Esophagus squamous epithelium (tissue), 5 donors: ENCODE measurements at places on chromosomes 5 and 9. TPM values are rescaled to one million over a fixed set of nuclear protein-coding genes. Genes with fewer than 3 reads are reported as not detected.

- no peaks in the 10 kb centered on the region for H3K4me1 ChIP-seq
- H3K27ac ChIP-seq = no peak overlapping the region
- H3K36me3 ChIP-seq = no peaks in the 10 kb centered on the region
- H3K4me3 ChIP-seq = no peak overlapping the region
- no peak for DNase-seq
These were observed 6.6 kb downstream of the DTWD2 start for GRCh38 chr5:118981783-118982182.

DNA sequence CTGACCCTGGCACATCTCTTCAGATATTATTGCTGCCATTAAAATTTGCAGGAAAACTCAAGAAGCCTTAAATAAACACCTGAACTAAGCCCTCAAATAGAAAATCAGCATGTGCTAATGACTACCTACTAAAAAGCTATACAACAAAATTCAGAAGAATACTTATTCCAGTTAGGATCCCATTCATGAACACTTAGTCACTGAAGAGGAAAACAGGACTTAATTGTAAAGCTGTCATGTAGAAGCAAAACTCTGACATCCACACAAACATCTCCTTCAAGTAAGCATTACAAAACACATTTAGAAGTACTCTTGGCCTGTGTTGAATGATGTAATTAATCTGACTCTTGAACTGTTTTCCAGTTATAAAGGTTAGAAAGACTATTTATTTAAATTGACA, 19.9 kb downstream of the ELL2 start:
- peaks cover 48% of the 10 kb centered on the region for H3K36me3 ChIP-seq
- no peaks in the 10 kb centered on the region for H3K27me3 ChIP-seq
- peaks cover 36% of the 10 kb centered on the region for H3K4me1 ChIP-seq
- DNase-seq = no peak
- no peak overlapping the region for H3K4me3 ChIP-seq

DNA sequence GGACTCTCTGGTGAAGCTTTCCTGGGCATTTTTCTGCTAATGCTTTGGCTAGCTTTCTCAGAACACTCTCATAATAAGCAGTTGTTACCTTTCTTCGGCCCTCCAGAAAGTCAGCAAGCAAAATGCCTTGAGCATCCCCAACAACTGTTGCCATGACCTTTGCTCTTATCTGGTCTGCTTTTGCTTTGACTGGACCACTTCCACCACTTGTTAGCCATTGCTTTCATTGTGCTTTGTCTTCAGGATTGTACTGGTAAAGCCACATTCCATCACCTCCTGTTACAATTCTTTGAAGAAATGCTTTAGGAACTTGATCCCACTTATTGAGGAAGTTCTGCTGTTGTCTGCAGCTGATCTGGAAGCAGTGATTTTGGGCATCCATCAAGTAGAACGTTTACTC, 35.7 kb downstream of the RAD50 start:
- H3K36me3 ChIP-seq = peaks cover 98% of the 10 kb centered on the region
- no peak overlapping the region for H3K4me3 ChIP-seq
- H3K27ac ChIP-seq = no peak overlapping the region
- no peaks in the 10 kb centered on the region for H3K4me1 ChIP-seq
- no peaks in the 10 kb centered on the region for H3K27me3 ChIP-seq

GRCh38 chr5:22842574-22842973, 10.6 kb downstream of the CDH12 start:
- no peak overlapping the region for H3K27ac ChIP-seq
- H3K27me3 ChIP-seq = no peaks in the 10 kb centered on the region
- DNase-seq = no peak
- H3K36me3 ChIP-seq = no peaks in the 10 kb centered on the region
- no peaks in the 10 kb centered on the region for H3K4me1 ChIP-seq

DNA sequence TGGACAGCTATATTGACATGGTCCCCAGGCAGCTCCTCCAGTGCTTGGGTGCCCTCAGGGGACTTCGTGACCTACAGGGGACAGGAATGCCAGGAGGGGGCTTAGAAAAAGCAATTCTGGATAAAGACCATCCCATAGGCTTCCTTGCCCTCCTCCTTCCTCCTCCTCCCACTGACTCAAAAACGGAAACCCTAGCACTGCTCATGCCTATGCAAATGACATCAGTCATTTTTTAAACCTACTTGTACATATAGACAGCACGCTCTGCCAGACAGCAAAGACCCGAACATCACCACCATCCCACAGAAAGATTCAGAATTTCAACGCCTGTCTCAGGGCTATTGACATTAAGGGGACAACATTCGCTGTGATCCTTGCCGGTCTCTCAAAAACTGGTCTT, 11.0 kb downstream of the IGFBPL1 start:
- no peak overlapping the region for H3K27ac ChIP-seq
- no peaks in the 10 kb centered on the region for H3K36me3 ChIP-seq
- H3K4me3 ChIP-seq = no peak overlapping the region
- H3K4me1 ChIP-seq = no peaks in the 10 kb centered on the region

DNA sequence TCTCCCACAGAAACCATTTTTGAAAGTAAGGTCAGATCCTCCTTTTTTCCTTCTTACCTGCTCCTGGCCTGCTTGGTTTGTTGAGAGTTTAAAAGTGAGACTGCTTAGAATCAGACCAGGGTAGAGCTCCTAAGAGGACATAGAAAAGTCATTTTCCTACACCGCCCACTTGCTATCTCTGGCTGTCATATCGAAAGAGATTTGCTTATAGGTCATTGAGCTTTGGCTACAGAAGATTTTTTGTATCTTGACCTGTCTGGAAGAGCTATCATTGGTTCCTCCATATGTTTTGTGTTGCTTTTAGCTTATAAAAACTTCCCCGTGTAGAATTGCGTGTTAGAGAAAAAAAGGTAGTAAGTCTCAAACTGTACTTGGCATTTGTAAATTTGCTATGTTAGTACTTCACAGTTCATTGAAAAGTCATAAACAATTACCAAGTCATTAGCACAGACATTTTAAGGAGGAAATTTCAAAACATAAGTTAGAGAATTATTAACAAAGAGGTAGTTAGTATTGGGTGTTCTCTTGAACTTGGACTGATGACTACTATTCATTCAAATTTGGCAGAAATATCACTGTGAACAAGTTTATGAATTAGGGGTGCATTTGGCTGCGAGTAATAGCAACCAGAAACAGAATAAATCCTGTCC, 96.6 kb downstream of the MAN2A1 start:
- H3K36me3 ChIP-seq = no peaks in the 10 kb centered on the region
- no peaks in the 10 kb centered on the region for H3K4me1 ChIP-seq
- no peaks in the 10 kb centered on the region for H3K27me3 ChIP-seq
- no peak overlapping the region for H3K4me3 ChIP-seq
- H3K27ac ChIP-seq = no peak overlapping the region

DNA sequence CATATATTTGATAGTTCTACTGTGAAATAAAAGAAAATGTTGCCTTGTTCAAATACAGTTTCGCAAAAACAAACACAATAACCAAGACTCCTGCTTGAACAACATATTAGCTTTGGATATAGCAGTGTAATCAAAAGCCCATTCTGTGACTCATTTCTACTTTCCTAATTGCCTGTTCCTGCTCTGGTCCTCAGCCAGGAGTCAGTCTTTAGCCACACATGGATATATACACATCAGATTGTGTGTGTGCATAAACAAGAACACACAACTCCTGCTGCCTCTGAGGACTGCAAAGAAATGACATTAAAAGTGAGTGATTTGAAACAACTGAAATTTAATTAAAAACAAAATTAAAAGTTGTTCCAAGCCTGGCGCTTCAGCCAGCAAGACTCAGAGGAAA, 334.8 kb downstream of the TRIM32 start:
- no peaks in the 10 kb centered on the region for H3K4me1 ChIP-seq
- H3K4me3 ChIP-seq = no peak overlapping the region
- no peak overlapping the region for H3K27ac ChIP-seq
- H3K36me3 ChIP-seq = no peaks in the 10 kb centered on the region

- H3K4me3 ChIP-seq = no peak overlapping the region
- no peak for DNase-seq
- no peaks in the 10 kb centered on the region for H3K27me3 ChIP-seq
- no peaks in the 10 kb centered on the region for H3K36me3 ChIP-seq
- H3K4me1 ChIP-seq = no peaks in the 10 kb centered on the region
These were observed 18.4 kb downstream of the LSM11 start for GRCh38 chr5:157761690-157762621.

DNA sequence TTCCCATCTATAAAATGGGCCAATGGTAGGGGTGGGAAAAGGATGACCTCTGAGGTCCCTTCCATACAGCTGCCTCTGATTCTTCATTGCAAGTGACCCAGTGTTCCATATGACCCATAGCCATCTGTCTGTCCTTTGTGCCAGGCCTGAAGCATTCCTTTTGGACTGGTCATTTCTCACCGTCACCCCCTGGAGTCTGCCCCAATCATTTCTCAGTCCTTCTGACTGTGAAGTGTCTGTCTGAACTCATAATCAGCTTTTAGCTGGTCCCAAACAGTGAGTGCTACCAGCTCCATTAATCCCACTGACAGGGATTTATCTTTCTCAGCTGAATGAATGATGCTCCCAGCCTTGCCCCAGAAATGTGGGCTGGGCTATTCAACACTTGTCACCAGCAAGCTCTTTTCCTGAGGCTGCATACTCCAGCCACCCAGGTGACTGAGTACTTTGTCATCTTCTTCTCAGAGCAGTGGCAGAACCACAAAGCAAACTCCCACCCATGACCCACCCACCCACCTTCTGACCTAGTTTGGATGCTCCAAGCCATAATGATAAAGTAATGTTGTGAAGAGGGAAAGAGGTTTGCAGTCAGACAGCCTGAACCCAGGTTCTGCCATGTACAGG, 37.4 kb downstream of the KCNIP1 start:
- H3K4me1 ChIP-seq = no peaks in the 10 kb centered on the region
- no peaks in the 10 kb centered on the region for H3K36me3 ChIP-seq
- H3K27ac ChIP-seq = no peak overlapping the region
- no peak for DNase-seq
- H3K4me3 ChIP-seq = no peak overlapping the region
- H3K27me3 ChIP-seq = peaks cover 7% of the 10 kb centered on the region

GRCh38 chr5:139925650-139926640, 117.2 kb downstream of the NRG2 start:
- H3K27me3 ChIP-seq = no peaks in the 10 kb centered on the region
- DNase-seq = no peak
- H3K27ac ChIP-seq = no peak overlapping the region
- no peaks in the 10 kb centered on the region for H3K4me1 ChIP-seq

DNA sequence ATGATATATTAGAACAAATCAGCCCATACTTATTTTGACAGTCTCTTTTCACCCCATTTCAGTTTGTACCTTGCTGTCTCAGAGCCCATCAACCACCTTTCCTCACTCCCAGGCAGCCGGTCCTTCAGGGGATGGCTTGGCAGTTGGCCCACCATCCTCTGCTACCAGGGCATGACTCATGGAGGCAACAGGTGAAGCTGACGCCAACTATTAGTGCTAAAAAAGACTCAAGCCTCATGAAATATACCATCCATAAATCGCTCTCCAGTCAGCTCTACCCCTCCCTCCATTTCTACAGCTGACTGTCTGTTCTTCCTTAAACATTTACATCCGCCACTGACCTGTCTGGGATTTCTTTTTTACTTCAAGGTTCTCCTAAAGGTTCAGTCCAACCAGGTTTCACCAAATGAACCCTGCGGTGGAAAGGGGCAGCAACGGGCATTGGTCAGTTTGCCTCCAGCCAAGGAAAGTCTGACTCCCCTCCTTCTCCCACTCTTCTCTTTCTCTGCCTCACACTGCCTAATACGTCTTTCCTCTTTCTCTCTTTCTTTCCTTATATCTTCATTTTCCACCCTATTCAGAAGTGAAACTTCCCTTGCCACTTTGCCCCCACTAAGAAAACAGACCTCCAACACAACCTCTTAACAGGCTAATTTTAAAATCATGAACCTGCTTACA, 439.1 kb downstream of the RAB3C start:
- H3K27ac ChIP-seq = no peak overlapping the region
- no peak overlapping the region for H3K4me3 ChIP-seq
- H3K36me3 ChIP-seq = no peaks in the 10 kb centered on the region
- no peaks in the 10 kb centered on the region for H3K4me1 ChIP-seq

GRCh38 chr5:33375900-33376299, 64.9 kb upstream of the TARS1 start:
- DNase-seq = no peak
- H3K27ac ChIP-seq = no peak overlapping the region
- H3K4me1 ChIP-seq = no peaks in the 10 kb centered on the region
- H3K4me3 ChIP-seq = no peak overlapping the region
- H3K27me3 ChIP-seq = no peaks in the 10 kb centered on the region

Gene FAM78A
- total RNA-seq = 0.61 TPM

Gene ARHGEF39
- 17.5 TPM for total RNA-seq

Gene PCDHA9
- 0.19 TPM for total RNA-seq

Gene CARTPT
- not detected for total RNA-seq

Gene GOLM1
- total RNA-seq = 5.7 TPM

Gene TAF11L10
- total RNA-seq = not detected

Gene TMEM232
- 1.1 TPM for total RNA-seq

Gene MAST4
- total RNA-seq = 55.3 TPM

Gene SVEP1
- 0.99 TPM for total RNA-seq
